ENCODE measurements at places on chromosomes 3 and 15.

- no peak for DNase-seq
Measured at GRCh38 chr3:31576521-31576920, 43.8 kb downstream of the STT3B start.

GRCh38 chr15:58043192-58043903 is 22.2 kb downstream of the ALDH1A2 start:
- no peak for DNase-seq

- no peak for DNase-seq
Measured at GRCh38 chr3:168081171-168081771, 14.5 kb downstream of the GOLIM4 start.

GRCh38 chr15:93321881-93322282 is 232.9 kb upstream of the RGMA start:
- DNase-seq = no peak

GRCh38 chr3:76016111-76016510 is 230.8 kb upstream of the ZNF717 start:
- DNase-seq = no peak

GRCh38 chr3:62238431-62238830 is 134.9 kb downstream of the FEZF2 start:
- no peak for DNase-seq

DNA sequence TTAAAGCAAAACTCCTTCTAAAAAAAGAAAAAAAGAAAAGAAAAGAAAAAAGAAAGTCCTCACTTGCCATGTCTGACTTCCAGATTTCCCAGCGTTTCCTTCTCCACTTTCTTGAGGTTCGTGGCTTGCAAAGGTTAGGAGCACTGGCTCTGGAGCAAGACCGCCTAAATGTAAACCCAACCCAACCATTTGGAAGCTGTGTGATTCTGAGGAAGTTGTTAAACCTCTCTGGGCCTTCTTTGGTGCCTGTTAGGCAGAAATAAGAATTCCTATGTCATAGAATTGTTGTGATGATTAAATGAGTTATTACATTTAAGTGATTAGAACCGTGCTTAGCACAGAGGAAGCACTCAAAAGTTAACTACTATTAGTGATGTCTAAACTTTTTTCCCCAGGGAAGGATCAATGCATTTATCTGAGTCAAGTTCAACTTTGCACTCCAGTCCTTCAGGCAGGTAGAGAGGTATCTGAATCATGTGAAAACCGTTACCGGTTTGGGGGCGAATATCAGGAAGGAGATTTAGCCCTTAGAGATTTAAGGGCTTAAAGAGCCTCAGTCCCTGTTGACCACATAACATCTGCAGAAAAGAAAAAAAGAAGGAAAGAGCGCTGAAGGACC is 78.3 kb upstream of the HES1 start:
- no peak for DNase-seq

GRCh38 chr3:4523710-4524698 is 30.9 kb downstream of the ITPR1 start:
- DNase-seq = no peak

- no peak for DNase-seq
Measured at GRCh38 chr3:57500506-57500905, 43.6 kb downstream of the DNAH12 start.

DNA sequence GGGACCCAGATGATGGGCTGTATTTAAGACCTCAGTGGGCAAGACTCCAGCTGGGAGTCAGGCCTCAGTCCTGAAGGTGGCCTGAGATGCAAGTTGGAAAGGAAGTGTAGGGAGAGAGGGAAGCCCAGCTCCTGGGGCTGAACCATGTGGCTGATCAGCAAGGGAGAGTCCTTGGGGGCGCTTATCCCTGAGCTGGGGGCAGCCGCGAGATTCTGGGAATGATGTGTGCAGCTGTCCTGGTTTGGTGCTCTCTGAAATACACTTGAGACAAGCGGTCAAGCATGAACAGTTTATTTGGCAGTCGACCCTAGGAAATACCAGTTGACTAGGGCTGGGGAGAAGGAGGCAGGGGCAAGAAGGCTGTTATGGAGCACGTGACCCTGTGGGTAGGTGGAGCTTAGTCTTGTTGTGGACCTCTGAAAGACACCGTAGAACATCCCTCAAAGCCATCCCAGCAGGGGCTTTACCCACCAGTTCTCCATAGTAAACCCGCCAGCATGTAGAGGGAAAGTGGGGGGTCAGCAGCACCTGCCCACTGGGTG is 41.8 kb upstream of the SLC6A11 start:
- no peak for DNase-seq

DNA sequence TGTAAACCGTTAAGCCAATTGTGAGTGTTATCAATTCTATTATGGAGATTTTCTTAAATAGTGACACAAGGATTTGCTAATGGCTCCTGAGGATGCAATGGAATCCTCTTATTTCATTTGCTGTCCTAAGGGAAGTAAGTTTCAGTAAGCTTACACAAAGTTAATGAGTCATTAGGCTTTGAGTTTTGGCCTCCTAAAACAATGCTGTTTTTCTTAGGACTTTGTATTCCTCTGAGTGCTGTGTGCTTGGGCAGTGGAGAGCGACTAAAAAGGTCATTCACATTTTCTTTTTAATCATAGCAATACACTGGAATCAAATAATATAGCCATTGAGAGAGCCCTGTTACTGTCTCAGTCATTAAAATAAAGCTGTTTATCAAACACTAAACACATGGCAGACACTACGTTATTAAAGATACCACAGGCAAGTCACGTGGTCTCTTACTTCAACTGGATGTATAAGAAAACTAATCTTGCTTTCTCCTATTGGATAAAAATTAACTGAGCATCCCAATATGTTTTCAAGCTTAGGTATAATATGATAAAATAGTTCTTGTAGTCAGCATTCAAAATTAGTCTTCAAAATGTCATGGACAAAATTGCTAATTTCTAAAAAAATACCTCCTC is 290.8 kb downstream of the NLGN1 start:
- DNase-seq = no peak

DNA sequence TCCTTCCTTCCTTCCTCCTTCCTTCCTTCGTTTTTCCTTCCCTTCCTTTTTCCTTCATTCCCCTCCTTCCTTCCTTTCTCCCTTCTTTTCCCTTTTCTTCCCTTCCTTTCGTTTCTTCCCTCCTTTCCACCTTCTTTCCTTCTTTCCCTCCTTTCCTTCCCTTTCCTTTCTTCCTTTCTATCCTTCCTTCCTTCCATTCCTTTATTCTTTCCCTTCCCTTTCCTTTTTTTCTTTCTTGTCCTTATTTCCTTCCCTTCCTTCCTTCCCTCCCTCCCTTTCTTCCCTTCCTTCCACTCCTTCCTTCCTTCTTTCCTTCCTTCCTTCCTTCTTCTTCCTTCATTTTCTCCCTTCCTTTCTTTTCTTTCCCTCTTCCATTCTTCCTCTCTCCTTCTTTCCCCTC is 394.6 kb downstream of the GABRB3 start:
- no peak for DNase-seq

DNA sequence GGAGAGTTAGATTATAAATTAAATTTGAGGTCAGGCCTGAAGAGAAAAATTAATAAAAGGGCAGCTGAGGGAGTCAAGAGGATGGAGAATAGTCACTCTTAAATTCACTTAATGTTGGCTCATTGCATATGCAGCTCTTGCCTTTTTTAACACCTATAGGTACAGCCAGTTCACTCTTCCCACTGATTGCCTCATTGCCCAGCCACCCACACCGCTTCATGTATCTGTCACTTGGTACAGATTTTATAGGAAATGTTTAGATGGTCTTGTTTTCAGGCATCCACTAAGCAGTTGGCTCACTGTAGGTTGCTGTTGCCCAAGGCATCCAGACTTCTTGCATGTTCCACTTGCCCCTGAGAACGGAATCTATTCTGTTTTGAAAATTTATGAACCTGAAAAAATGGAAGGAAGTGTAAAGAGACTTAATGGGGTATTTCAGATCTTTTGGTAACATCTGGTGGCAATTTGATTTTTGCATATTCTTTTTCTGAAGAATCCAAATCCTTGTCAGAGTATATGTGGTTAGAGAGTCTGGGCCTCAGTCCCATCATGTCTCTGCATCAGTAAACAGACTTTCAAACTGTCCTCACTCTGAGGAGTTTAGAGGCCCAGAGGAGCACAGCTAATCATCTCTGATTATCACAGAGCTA is 151.9 kb downstream of the RBPMS2 start:
- no peak for DNase-seq

- no peak for DNase-seq
Measured at GRCh38 chr3:107976202-107976800, 114.5 kb downstream of the CD47 start.

Data from NT2/D1 (cell line).